Inflammatory macrophage treated with lipopolysaccharide for 1 hour (primary cell): ENCODE measurements at places on chromosomes 11 and 22.

DNA sequence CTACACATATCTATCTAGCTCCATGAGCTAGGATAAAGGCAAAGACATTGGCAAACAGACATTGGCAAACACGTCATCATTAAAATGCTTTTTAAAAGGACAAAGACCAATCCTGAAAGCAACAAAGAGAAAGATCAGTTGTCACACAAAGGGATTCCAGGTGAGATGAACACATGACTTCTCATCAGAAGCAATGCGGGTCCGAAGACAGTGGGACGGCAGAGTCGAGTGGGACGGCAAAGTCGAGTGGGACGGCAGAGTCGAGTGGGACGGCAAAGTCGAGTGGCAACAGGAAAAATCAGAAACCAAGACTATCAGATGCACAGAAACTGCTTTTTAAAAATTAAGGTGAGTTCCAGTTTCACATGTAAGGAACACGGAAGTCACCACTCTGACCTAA lies 609.5 kb downstream of the BRD1 start:
- no peak for DNase-seq

- DNase-seq, result no peak
Observed at GRCh38 chr22:46826438-46827135, 64.1 kb downstream of the TBC1D22A start.

GRCh38 chr11:102287964-102288724 lies 29.1 kb upstream of the BIRC3 start:
- DNase-seq, result peak; percentile 72

DNA sequence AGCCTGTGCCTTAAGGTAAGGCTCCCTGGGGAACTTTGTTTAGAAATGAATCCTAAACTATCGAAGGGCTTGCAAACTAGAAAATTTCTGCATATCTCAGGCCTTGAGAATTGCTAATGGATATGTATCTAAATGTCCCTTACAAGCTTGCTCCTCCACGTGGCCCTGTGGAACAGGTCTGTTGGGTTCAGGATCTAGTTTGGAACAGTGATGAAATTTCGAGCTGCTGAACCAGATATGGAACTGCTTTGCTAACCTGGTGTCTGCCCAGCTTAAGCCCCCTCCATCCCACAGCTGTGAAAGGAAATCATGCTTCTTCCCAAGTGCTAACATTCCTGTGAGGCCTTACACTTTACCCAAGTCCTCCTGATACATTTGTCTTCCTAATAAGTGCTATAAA lies 11.6 kb downstream of the SREBF2 start:
- DNase-seq, result no peak

GRCh38 chr11:99759787-99760186 lies 739.0 kb downstream of the CNTN5 start:
- DNase-seq, result no peak

GRCh38 chr11:65856689-65857499 lies 1.1 kb downstream of the CFL1 start:
- peak; percentile 84 for DNase-seq

GRCh38 chr11:114019046-114019445 lies 40.5 kb upstream of the ZBTB16 start:
- no peak for DNase-seq

DNA sequence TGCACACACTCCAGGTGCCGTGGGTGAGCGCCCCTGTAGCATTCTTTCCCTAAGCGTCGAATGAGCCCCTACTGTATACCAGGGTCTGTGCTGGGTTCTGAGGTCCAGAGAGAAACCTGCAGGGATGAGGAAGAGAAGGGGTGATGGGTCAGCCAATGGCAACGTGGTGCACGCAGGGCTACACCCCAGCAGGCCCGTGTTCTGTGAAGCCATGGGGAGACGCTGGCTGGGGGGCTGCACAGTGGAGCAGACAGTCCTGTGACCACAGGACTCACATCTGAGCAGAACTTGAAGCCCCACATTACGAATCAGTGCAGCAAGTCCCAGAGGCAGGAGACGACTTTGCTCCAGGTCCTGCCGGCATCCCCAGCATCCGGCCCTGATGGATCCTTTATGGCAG lies 1481.4 kb downstream of the BRD1 start:
- no peak for DNase-seq

DNA sequence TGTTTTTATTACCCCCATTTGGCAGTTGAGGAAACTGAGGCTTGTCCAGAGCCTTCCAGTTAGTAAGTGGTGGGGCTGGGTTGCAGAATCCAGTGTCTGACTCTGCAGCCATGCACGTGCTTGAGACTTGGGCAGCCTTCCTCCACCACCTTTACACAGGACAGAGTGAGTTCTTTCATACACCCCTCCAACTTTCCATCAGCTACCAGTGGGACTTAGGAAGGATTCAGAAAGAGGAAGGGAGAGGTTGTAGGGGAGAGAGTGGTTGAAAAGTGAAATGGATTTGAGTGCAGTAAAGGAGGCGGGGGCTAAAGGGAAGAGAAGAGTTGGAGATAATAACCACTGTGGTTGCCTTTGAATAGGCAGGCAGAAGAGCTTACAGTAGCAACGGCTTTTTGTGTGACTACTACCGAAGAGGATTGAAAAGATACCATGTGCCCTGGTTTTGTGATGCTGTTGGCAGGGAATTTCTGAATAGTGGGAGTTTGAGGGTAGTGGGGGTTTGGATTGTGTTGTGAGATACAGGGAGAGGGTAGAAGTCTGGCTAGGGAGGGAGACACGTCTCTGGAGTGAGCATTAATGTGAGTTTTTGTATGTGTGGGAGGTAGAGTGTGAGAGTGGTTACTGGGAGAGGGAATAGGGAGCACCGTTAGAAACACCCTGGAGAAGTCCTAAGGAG lies 1.7 kb downstream of the UVRAG start:
- no peak for DNase-seq

DNA sequence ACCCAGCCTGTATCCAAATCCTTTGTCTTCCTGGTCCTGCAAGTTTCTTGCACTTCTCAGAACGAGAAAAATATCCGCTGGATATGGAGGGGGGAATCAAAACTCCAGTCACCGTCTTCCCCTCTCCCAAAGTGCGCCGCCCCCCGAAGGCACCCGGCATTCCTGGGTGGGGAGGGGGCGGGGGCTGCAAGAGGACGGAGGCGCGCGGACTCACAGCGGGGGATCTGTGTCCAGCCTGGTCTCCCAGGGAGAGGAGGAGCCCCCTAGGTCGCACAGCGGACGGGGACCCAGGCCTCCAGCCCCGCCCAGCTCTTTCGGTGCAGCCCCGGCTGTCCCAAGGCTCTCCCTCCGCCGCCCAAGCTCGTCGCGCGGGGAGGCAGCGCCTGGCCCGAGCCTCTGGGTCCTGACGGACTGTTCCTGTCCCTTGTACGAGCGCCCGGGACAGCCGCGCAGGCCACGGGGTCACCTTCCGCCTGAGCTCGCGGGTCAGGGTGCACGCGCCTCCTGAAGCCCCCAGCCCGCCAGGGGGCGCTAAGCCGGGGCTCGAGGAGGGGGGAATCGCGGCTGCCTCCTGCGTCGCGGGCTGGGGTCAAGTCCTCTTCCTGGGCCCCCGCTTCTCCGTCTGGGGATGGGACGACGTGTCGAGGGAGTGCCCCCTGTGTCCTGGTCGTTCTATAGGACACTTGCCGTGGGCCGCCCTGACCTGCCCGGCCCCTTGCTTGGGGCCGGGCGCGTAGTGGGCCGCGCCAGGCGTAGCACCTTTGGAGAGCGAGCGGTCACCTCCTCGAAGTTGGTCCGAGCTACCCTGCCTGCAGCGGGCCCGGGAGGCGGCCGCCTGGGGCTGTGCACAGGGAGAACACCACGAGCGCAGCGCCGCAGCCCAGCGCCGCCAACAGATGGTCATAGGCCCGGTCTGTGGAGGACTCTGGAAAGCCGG lies 2.4 kb upstream of the WNT11 start:
- peak; percentile 79 for DNase-seq

DNA sequence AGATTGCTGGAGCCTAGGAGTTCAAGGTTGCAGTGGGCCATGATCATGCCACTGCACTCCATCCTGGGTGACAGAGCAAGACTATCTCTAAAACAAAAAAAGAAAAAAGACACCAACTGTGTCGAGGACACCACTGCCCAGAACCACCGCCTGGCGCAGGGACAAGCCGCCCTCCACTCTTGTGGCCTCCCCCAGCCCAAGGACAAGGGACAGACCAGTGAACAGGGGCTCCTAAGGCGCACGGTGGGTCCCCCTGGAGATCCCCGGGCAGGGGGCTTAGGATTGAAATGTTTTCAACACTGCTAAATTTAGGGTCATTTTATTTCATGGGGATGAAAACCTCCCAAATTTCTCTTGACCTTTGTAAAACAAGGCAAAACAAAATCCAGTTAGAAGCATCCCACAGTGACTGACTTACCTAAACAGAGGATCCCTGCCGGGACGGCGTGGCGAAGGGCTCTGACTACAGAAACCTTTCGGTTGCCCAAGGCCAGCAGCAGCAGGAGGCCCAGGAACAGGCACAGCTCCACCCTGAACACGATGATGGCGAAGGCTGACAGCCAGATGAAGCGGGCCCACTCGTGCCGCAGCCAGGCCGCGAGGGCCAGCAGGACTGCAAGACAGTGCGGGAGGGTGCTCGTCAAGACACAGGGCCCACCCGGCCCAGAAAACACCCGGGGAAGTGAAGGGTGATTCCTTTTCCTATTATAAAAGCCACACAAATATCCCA lies 8.6 kb downstream of the ALG12 start:
- no peak for DNase-seq

GRCh38 chr22:46051646-46052045 lies 74.7 kb upstream of the WNT7B start:
- DNase-seq, result no peak

- no peak for DNase-seq
Observed at GRCh38 chr22:17780116-17780740, 6.0 kb upstream of the BID start.

GRCh38 chr22:26921726-26922125 lies 264.3 kb downstream of the MIAT start:
- no peak for DNase-seq
